GOT3 (cell line): ENCODE measurements at places on chromosomes 7 and 10.

GRCh38 chr7:130134106-130134636, 63.8 kb downstream of the KLHDC10 start:
- no peak for DNase-seq

GRCh38 chr10:130543794-130544193, 407.6 kb downstream of the GLRX3 start:
- no peak for DNase-seq

DNA sequence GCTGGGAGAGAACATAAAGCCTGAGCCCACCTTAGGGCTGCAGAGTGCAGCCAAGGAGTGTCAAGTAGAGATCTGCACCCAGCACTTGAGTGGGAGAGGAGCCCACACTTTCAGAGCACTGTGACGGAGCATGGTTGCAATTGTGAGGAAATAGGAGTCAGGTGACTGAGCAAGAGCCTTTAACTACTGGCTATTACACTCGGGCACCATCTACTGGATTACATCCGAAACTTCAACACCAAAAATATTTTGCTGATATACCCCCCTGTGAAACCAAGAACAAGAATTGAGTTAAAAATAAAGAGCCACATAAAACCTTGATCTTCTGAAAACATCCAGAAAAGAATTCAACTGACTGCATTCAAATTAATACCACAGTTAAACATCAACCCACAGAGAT, 657.9 kb downstream of the NXPH1 start:
- no peak for DNase-seq

DNA sequence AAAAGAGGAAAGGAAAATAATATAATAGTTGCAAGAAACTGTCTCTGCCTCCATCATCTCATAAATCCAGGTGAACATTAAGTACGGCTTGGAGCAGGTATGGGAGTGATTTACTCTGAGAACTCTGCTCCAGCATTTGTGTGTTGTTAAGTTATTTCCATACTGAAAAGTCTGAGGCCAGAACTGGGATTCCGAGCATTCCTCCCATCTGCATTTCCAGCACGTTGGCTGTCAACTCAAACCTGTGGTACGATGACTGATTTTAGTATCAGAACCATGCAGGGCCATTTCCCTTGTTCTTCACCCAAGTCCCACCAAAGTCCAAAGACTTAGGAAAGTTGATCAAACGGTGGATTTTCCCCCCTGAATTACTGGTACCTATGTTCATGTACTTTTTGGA, 104.9 kb downstream of the CREB5 start:
- no peak for DNase-seq

GRCh38 chr10:10869592-10869991, 148.1 kb upstream of the CELF2 start:
- no peak for DNase-seq

GRCh38 chr7:28954471-28954870, 3.7 kb downstream of the TRIL start:
- DNase-seq = no peak

DNA sequence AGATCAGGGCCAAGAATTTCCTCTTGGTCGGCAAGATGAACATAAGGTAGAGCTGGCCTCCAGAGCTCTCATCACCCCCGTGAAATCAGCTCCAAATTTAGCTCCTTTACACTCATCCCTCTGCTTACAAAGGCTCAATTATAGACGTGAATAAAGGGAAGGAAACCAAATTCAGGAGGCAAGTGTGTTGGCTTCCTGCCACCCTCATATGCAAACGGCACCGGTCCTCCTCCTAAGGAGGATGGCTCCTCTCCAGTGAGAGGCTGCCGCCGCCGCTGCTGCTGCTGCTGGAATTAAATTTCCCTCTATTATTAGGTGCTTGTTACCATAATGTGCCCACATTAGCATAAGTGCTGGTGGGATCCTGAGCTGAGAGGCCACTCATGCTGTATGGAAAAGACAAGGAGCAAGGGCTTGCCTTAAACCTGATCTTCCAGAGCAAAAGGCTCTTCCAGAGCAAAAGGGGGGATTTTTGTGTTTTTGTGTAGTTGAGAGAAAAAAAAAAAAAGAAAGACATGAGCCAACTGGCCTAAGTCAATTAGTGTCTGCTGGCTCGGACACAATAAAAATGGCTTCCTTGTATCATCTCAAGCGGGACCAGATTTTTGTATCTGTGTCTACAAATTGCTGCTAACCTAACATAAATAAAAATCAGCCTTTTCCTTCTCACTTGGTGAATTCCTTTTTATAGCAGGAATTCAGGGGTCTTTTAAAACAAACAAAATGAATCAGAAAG, 68.4 kb downstream of the CDHR3 start:
- DNase-seq = no peak

GRCh38 chr10:52129410-52130178, 184.5 kb upstream of the DKK1 start:
- DNase-seq = no peak

DNA sequence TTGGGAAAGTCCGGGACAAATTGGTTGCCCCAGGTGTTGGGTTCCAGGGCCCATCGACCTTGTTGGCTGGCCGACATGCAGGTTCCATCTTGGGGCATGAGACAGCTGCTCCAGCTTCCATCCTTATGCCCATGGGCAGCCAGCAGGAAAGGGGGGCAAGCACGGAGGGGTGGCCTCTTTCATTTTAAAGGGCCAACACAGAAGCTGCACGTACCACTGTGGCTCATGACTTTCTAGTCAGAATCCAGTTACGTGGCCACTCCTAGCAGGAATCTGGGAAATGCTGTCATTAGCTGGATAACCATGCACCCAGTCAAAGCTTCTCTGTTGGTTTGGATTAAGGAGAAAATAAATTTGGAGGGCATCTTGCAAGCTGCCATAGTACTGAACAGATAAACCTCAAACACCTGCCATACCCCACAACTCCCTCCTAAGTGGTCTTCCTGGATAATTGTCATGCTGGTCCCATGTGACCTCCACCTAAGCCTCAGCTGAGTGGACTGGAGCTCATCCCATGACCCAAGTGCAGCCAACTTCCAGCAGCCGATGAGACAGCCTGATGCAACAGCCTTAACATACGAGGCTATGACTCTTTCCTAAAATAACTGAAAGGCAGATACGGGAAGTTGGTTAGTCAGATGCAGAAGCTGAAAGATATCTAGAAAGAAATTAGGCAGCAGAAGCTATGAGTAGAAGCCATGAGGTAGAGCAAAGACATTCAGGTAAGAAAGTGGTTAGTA, 21.4 kb upstream of the GSDME start:
- DNase-seq = peak; percentile 30

- no peak for DNase-seq
Observed at GRCh38 chr7:147432079-147432478, 1158.5 kb upstream of the C7orf33 start.

DNA sequence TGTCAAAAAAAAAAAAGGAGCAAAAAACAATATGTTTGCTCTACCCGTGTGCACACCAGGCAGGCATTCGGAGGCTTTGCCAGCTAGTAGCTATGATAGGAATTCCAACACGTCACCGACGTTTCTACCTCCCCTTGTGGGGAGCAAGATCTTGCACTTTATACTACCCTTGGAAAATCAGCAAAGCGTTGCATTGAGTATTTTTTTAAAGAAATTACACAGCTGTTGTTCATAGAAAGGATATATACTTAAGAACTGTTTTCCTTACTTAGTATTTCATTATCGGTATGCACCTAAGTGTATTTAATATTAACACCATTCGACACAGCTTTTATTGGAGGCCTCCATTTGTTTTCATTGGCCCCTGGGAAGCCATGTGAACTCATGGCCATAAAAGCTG, 159.9 kb upstream of the MGMT start:
- DNase-seq = no peak

- DNase-seq = no peak
Observed at GRCh38 chr7:138245682-138246081, 169.4 kb downstream of the AKR1D1 start.

- DNase-seq = no peak
Observed at GRCh38 chr10:4230036-4230435, 445.0 kb upstream of the KLF6 start.

GRCh38 chr10:30121401-30121800, 62.0 kb upstream of the JCAD start:
- no peak for DNase-seq

- DNase-seq = no peak
Observed at GRCh38 chr7:69091521-69091920, 506.8 kb upstream of the AUTS2 start.

GRCh38 chr10:124748166-124748565, 4.0 kb upstream of the FAM53B start:
- no peak for DNase-seq

GRCh38 chr10:73246322-73246645, 771 bp downstream of the DNAJC9 start:
- DNase-seq = no peak

DNA sequence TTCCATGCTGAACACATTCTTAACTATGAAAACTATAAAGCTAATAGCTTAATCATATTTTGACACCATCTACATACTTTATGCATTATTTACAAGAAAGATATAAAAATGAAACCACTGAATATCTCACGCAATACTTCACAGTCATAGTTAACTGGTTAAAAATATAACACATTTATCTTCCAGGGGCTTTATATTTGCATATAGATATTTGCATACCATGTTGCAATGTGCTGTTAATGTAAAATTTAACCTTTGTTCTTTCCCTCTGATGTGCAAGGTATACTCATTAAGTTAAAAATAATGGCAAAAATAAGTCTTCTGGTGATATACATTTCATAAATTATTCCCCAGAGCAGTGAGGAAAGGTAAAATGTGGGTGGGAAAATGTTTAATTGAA, 76.9 kb upstream of the MGMT start:
- DNase-seq = no peak

DNA sequence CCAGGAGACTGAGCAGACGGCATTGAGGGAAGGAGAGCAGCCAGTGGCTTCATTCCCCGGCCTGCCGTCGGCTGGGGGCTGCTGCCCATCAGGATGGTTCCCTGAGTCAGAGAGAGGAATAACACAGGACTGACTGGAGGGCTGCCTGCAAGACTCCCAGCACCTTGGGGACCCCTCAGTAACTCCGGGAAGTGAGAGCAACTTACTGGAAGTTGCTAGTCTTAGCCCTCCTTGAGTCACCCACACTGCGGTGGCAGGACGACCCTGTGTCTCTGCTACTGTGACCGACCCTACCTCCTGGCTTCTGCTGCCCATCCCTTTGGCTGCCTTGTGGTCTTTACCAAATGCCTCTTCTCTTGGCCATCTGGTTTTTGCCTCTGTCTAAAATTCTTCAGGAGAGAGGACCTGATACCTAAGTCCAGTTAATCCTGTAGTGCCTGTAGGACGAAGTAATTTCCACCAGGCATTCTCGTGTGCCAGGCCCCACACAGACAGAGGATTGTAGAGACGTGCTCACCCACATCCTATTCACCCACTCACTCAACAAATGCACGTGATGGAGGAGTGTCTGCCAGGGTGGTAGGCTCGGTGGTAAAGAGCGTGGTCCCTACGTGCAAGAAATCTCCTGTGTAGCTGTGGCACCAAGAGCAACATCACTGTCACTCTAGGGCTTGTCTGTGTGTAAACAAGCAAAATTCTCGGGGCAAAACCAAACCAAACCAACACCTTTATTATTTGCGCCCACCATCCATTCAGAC, 156.5 kb downstream of the PRKCQ start:
- no peak for DNase-seq

DNA sequence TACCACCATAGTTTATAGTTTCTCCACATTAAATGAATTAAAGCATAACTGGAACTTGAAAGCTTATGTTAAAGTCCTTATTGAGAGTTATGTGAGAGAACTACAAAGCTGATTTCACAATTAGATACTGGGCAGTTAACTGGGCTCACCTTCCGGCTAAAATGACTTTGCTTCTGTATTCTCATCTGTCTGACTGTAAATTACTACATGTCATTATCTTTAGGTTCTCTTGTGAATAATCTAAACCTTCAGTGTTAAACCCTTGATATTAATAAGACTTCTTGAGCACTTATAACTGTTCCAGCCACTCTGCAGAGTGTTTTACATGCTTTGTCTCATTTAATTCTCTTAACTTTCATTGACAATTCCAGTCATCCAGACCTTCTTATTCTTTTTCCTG, 3.9 kb downstream of the KLHL7 start:
- DNase-seq = no peak

DNA sequence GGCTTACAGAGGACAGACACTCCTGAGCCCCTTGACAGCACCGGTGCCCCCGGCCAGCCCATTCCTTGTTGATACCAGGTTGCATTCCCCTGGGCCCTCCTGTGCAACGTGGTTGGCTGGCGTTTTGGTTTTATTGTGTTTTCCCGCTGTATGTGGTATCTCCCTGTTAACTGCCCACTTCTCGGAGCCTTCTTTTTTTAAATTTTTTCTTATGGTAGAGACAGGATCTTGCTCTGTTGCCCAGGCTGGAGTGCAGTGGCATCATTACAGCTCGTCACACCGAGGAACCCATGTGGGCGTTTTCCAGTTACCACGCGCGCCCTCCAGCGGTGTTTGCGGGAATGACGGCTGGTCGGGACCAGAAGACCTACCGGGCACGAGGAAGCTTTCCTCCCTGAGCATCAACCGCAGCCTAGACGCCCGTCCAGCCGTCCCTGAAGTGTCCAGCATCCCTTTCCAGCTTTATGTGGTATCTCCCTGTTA, 16.9 kb upstream of the ZFAND2A start:
- DNase-seq = peak; percentile 64

GRCh38 chr10:63910806-63911205, 389.6 kb downstream of the REEP3 start:
- no peak for DNase-seq

- no peak for DNase-seq
Observed at GRCh38 chr7:155814316-155815276, 2.3 kb upstream of the SHH start.

DNA sequence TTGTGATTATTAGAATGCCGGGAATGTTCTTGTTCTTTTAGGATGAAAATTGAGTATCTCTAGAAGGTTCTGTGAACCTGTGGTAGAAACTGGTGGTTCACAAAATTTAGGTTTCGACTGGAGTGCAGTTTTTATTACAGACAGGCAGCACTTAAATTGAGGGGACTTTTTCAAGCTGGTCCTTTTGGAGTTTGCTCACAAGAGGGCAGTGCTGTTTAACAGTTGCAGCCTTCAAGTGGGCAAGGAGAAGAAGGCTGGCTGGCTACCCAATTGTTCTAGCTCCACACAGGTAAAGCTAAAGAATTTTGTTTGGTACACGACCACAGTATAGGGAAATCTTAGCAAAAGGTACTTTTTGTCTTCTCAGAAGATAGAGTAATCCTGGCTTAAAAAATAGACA, 233.6 kb downstream of the SNX13 start:
- no peak for DNase-seq
